ENCODE measurements at places on chromosomes 3 and 15.
A peak's percentile ranks its signal among the peaks of the same experiment; 100 is the strongest.

DNA sequence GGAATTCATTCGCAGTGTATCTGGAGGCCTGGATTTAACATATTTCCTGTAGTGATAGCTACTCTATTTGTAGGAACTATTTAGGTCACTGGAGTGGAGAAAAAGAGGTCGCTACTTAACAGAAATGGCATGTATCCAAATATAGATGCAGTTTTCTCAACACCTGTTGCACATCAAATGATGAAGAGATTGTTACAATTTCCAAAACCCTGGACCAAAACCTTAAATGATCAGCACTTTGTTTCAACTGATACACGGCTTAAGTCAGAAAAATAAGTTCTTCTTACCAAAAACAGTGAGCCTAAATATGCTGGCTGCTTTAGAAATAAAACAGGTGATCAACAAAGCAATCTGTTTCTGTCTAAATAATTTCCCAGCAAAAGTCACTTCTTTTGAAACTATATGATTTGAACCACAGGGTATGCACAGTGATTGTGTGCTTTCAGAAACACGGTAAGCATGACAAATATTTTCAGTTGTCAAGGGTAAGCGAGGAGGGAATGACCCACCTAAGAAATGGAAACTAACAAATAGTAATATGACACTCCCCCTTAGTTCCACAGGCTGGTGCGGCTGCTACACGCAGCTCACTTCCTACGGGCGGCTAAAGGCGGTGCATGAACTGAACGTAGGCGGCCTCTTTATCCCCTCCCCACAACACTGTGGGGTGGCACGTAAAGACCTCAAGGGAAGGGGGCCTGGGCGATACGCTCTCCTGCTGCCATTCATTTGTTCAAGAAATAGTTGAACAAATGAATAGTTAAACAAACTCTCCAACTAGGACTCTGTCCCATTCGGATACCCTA, 1.1 kb downstream of the EHD4 start:
- no peak for DNase-seq

- DNase-seq = peak; percentile 18
These were observed 127.5 kb upstream of the PLXNA1 start for GRCh38 chr3:126855374-126855773.

DNA sequence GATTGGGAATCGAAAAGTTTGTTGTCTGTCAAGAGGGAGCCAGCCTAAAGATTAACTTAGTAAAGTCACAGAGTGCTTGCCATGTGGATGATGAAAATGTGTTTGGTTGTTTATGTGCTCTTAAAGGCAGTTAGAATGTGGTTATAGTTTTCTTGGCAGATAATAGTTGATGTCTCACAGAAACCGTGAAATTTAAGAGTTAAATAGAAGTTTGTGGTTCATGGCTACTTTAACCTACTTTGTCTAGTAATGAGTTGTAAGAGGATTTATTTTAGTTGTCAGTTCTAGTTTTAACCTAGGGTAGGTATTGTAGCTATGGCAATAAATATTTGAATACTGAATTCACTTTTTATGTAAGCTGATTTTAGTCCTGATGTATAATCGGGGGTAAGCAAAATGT, 36.4 kb upstream of the EIF3J start:
- DNase-seq = no peak

DNA sequence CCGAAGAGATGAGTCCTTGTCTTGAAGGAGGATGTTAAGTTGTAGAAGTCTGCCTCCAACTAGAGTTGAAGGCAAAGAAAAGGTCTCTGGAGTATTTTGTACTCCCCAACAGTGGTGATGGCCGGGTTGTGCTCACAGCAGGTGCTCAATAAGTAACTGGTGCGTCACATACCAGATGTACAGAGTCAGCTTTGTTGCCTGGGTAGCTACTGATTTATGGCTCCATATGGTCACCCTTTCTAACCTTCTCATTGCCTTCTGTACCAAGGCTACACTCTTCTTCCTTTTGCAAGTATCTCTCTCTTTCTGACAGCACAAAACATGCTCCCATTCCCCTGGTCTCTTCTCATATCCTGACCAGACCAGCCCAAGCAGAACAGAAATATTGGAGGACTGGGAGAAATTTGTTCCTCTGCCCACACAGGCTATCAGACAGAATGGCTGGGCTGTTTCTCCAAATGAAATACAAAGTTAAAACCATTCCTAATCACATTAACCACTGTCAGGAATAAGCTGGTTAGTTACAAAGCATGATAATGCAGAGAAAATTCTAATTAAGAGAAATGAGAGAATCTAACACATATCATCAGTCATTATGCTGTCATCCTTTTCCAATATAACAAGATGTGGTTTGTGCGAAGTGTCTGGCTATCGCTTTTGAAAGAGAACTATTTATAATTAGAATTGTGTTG, 150.1 kb upstream of the LRRN1 start:
- DNase-seq = no peak

- no peak for DNase-seq
These were observed 157.2 kb downstream of the CADPS start for GRCh38 chr3:62718011-62718410.

DNA sequence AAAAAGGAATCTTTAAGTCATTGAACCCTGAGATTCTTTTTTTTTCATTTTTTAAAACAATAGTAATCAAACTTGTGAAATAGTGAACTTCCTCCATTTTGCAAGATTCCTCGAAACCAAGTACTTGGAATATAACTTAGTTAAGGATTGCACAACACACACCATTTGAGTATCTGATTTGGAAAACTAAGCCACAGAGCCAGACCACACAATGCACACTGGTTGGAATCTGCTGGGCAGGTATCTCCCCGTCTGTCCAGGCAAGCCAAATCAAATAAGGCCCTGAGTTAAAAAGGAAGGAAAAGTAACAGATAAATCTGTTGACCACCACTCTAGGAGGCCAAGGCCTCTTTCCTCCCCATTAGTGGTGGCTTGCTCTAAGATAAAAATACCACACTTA, 177.5 kb upstream of the ICE2 start:
- DNase-seq = no peak

- peak; percentile 80 for DNase-seq
These were observed 70.7 kb downstream of the SLC12A8 start for GRCh38 chr3:125141596-125142419.

DNA sequence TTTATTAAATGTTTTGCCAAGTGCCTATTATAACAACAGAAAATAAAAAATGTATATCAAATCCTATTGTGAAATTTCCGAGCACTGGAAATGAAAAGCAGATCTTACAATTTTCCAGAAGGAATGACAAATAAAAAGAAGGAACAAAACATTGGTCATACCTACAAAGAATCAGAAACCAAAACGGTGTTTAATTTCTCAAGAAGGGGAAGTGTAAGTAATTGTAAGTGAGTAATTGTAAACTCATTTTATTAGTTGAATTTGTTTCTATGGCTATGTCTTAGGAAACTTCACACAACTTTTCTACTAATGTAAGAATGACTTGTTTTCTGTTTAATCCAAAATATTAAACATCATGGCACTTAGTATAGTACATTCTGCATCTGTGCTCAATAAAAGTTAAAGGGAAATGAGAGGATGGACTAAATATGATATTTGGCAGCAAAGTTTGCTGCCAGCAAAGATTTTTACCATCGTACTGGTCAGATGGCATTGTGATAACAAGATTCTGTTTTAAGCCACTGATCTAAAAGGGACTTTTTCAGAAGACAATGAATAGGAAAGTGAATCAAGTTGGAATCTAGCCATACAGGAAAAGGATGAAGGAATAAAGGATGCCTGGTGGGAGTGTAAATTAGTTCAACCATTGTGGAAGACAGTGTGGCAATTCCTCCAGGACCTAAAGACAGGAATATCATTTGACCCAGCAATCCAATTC, 232.4 kb downstream of the NFKBIZ start:
- no peak for DNase-seq

DNA sequence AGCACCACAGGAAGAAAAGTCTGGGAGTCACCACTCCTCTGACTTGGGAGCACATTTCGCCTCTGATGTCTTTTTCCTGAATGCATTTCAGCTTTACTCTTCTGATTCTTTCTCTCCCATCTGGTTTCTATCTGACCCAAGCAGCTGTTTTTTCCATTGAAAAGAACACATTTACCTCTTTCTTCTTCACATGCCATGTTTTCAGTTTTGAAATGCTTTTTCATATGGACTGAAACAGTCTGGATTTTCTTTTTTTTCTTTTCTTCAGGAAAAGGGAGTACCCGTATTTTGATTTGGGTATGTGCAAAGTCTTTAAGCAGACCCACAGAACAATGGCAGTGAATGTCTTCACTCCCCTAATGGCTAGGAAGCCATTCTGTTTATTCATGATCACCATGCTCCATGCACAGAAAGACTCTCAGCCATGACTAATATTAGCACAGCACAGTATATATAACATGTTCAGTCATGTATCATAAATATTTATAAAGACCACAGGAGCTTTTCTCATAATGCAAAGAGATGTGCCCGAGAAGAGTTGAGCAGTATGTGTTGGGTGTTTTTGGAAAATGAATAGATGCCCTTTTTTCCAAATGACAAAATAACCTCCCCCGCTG, 82.7 kb upstream of the LRIG1 start:
- no peak for DNase-seq

DNA sequence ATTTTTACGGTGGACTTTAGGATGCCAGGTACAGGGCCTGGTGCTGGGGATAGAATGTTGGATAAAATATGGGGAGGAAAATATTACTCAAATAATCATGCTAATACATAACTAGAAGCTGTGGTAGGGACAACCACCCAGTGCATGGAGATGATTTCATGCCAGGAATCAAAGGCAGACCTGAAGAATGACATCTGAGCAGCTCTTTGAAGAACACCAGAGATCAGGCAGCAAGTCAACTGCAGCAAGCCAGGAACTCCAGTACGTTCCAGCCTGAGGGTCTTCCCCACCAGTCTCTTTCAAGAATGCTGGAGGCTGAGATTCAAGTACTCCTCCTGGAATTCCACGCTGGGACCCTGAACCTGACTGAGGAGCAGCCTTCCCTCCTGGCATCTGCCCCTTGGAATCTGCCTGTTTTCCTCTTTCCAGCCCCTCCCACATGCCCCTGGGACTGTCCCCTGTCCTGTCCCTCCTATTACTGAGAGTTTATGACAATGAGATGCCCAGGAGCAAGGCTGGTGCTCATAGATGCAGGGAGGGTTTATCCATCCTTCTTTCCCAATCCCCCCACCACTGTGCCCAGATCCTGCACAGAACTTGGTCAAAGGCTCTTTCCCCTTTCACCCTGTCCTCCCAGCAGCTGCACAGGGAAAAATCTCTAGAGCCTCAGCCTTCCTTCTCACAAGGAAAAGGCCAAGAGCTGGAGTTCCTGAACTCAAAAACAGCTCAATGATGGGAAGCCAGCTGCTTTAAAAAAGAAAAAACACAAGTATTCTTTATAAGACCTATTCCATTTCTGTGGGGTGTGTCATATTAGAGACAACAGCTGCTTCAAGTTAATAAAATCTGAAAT, 68.0 kb downstream of the PDZRN3 start:
- DNase-seq = no peak

DNA sequence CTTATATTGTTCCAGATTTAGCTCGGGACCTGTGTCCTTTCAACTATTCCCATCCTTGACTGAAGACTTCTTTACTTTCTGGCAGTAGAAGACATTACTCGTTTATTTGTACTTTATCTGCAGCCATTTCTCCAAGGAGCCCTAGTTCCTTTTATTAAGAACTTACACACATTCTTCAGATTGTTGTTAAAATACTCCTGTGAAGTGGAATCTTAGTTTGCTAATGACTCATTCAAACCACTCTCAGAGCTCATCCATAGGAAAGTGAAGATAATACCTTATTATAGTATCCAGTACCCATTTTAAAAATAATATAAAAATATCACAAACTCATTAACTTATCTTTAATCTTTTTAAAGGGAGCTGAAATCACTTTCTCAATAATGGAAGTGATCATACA, 63.5 kb downstream of the C3orf70 start:
- no peak for DNase-seq

DNA sequence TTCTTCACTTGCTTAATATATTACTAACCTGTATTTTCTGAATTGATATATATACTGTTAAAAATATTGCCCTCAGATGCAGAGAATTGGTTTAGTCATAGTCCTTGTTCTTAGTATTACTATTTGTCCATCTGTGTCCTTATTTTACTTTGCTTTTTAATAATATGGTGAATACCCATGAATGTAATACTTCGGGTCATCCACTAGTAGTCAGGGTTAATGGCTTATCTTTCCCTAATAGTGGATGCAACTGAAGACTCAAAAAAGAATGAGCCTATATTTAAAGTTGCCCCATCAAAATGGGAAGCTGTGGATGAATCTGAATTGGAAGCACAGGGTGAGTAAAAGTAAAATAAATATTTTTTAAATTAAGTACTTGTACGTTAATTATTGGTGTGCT, 36.5 kb downstream of the U2SURP start:
- no peak for DNase-seq

- DNase-seq = no peak
These were observed 12.8 kb downstream of the KBTBD13 start for GRCh38 chr15:65089206-65089824.

- no peak for DNase-seq
These were observed 73.1 kb upstream of the SLC6A6 start for GRCh38 chr3:14329116-14329830.

- DNase-seq = no peak
These were observed 49.4 kb downstream of the ZNF148 start for GRCh38 chr3:125325746-125326145.

GRCh38 chr3:72492240-72492639, 356.0 kb downstream of the SHQ1 start:
- peak; percentile 53 for DNase-seq

GRCh38 chr15:45796433-45796832, 161.6 kb downstream of the SQOR start:
- DNase-seq = no peak

GRCh38 chr3:16608816-16609215, 3.6 kb upstream of the DAZL start:
- DNase-seq = no peak

GRCh38 chr15:43249699-43250203, 17.0 kb downstream of the TGM5 start:
- no peak for DNase-seq

- DNase-seq = no peak
These were observed 66.4 kb downstream of the XXYLT1 start for GRCh38 chr3:195204360-195205163.

GRCh38 chr3:66425032-66425431, 75.8 kb downstream of the LRIG1 start:
- DNase-seq = no peak

GRCh38 chr3:112005091-112005672, 6.5 kb downstream of the TAGLN3 start:
- no peak for DNase-seq

GRCh38 chr3:134903837-134904236, 108.8 kb downstream of the EPHB1 start:
- DNase-seq = no peak

GRCh38 chr15:30903497-30904187, at the start of gene FAN1:
Gene FAN1 (plus strand): TSS chr15:30903915. CDS start chr15:30904664, 749 bp downstream.
- peak; percentile 91 for DNase-seq

- DNase-seq = no peak
These were observed 795 bp downstream of the MCM2 start for GRCh38 chr3:127598841-127599570.

GRCh38 chr3:38579141-38579540, 70.3 kb downstream of the SCN5A start:
- DNase-seq = peak; percentile 50

DNA sequence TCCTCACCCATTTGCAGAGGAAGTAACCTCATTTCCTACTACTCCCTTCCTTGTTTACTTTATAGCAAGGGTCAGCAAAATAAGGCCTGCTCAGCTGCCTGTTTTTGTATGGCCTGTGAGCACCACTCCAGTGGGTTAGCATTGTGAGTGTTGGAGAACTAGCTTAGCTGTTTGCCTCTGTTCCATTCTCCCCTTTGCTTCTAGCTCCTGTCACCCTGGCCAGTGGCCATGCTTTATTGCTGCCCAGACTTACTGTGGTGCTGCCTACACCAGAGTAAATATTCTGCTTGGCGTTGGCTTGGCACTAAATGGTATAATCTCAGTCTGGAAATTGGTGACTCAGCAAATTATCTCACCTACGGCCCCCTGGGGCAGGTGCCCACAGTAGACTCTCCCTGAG, 8.8 kb downstream of the PDCD6IP start:
- DNase-seq = no peak
